AG04450 (cell line): ENCODE measurements at places on chromosomes 3 and 15.

DNA sequence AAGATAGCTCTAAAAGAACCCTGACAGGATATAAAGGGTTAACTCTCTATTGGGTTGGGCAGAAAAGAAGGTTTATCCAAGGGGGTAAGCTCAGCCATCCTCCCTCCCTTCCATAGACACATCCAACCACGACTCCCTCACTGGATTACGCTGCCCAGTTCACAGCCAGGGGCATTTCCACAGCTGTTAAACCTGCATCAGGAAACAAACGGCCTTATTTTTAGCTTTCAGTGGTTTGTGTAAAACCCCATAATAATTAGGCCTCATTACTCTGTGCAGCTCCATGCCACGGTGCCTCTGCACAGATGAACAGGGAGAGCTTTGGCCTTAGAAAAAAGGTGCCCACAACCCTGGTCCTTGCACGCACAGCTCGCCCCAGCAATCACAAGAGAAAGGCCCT is 110.6 kb downstream of the GABRB3 start:
- no peak for DNase-seq

- DNase-seq, result no peak
Measured at GRCh38 chr3:99499235-99500158, 138.9 kb upstream of the COL8A1 start.

GRCh38 chr3:127027811-127028548 is 45.1 kb downstream of the PLXNA1 start:
- no peak for DNase-seq

- no peak for DNase-seq
Measured at GRCh38 chr15:47773143-47773542, 55.8 kb downstream of the SEMA6D start.

- no peak for DNase-seq
Measured at GRCh38 chr3:45109771-45110508, 36.2 kb downstream of the CDCP1 start.

- DNase-seq, result no peak
Measured at GRCh38 chr3:195181741-195182469, 89.1 kb downstream of the XXYLT1 start.

DNA sequence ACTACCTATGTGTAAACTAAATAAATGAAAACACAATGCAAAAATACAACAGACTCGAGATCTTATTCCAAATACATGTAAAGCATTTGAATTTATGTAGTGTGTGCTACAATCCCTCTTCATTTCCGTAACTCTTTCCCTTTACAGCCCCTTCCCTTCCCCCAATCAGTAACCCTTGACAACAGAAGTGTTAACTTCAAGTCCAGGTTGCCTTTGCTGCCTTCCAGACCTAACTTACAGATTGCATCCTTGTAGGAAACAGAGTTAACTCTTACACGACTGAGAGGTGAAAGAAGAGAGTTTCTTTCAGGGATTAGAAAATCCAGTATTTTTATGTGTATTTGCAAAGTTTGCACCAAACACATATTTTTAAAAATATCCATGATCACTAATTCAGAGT is 1.4 kb upstream of the ROBO1 start:
- no peak for DNase-seq

- no peak for DNase-seq
Measured at GRCh38 chr3:133509488-133509887, 64.0 kb upstream of the CDV3 start.
